Neural cell (in vitro differentiated cells): ENCODE measurements at places on chromosomes 4 and X. TPM values are rescaled to one million over a fixed set of nuclear protein-coding genes. Genes with fewer than 3 reads are reported as not detected.

MAGEC3 gene
- 2.3 and 3.6 TPM in 2 replicates for polyA plus RNA-seq

NEXMIF gene
- polyA plus RNA-seq: 12.6 and 12.8 TPM in 2 replicates

AMBN gene
- polyA plus RNA-seq: 1.2 and 1.5 TPM in 2 replicates

MAGEA8 gene
- not detected in 2 replicates for polyA plus RNA-seq

CT45A3 gene
- polyA plus RNA-seq: not detected in 2 replicates
